ENCODE measurements at places on chromosomes 6 and 20. TPM values are rescaled to one million over a fixed set of nuclear protein-coding genes. Genes with fewer than 3 reads are reported as not detected.

C6orf52 gene
- 0.94 TPM for polyA plus RNA-seq

DUSP15 gene
- polyA plus RNA-seq = 1.7 TPM

PFDN6 gene
- polyA plus RNA-seq = 43.7 TPM

DNA sequence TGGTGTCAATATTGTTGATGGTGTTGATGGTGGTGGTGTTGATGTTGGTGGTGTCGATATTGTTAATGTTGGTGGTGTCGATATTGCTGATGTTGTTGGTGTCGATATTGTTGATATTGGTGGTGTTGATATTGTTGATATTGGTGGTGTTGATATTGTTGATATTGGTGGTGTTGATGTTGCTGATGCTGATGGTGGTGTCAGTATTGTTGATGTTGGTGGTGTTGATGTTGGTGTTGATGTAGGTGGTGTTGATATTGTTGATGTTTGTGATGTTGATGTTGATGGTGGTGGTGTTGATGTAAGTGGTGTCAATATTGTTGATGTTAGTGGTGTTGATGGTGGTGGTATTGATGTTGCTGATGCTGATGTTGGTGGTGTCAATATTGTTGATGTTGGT, 240.0 kb downstream of the CDH4 start:
- no peak for DNase-seq

DNA sequence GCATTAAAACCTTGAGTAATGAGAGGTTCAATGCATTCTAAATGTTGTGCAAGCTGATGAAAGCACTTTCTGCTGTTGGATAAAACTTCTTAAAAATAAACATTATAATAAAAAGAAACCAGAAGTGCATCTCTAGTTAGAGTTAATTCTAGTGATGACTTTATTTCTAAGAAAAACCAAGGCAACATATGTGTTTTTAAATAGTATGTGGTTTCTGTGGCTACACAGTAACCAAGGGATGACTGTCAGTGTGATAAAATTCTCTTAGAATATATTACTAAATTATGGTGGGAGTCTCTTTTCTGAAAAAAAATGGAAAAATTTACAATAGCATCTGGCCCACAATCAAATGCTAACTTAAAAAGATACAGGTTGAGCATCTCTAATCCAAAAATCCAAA, 117.0 kb downstream of the ME1 start:
- no peak for DNase-seq

All from forelimb muscle (tissue), 1 donor.